ENCODE measurements at places on chromosomes 11 and 22.

DNA sequence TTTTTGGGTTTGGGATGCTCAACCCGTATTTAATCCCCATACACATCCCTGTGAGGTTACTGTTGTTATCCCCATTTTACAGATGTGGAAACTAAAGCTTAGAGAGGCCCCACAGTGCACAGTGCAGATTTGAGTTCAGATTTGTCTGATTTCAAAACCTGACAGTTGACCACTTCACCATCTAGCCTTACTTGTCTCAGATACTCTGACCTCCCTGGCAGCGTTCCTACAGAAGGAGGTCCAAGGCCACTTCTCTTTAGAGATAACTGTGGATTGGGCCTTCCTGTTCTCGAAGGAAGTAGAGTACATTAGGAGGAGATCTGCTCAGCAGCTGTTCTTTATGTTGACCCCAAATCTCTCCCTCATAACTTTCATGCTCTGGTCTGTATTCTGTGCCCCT lies 46.7 kb upstream of the CTTN start:
- no peak for DNase-seq

DNA sequence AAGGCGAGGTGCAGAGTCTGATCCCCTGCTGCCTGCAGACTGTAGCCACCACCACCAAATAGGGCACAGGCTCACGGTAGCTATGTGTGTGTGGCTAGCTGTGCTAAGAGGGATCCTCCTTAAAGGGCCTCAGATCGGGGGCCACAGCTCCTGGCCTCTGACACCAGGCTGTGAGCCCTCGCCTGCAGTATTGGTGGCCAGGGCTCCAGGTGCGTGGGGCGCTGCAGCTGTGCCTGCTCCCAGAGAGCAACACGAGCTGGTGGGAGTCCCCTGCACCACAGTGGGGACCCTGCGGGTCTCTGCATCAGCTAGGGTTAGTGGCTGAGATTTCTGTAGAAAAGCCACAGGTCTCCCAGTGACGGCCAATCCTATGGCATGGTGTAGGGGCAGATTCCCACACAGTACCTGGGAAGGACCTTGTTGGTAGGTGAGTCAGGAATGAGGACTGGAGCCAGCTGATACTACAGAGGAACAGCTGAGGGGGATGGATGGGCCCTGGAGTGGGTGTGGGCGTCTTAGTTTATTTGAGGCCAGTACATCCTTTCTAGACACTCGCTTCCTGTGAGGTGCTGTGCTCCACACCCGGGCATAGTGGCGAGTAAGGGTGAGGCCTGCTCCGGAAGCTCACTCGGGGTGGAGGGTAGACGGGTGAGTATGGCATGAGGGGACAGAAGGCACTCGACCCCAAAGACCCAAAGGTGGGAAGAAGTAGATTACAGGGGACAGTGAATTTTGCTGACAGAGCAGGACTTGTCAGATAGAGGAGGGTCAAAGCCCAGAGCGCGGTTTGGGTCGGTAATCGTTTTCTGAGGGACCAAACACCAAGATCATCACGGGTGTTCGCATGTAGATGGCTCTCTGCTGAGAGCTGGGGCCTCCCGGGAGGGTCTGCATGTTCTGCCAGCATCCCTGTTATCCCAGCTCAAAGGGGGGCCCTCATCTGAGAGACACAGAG lies 212.5 kb downstream of the TBC1D22A start:
- DNase-seq: no peak

DNA sequence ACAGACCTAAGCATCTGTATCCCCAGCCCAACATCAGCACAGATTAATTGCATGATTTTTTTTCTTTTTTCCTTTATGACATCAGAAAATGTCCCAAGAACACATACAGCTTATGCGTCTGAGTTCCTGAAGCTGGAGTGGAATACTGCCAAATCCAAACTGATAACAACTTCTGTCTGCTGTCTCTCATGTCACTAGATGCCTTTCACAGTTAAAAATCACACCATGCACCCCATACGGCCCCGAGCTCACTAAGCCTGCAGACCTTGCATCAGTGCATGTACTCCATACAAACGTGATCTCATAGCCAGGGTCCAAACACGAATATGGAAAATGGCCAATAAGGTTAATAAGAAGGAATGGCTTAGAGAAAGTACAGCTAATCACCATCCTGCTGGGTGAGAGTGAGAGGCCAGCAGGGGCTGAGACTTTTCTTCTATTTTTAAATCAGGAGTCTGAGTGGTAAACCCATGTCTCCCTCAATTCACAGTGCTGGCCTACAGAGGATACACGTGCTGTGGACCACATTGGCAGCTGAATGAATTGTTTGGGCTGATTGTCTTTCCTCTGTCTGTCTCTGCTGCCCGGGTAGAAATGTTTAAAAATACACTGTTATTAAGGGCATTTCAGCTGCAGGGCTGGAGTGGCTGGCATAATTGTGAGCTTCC lies 350.6 kb upstream of the RAG2 start:
- DNase-seq: no peak

DNA sequence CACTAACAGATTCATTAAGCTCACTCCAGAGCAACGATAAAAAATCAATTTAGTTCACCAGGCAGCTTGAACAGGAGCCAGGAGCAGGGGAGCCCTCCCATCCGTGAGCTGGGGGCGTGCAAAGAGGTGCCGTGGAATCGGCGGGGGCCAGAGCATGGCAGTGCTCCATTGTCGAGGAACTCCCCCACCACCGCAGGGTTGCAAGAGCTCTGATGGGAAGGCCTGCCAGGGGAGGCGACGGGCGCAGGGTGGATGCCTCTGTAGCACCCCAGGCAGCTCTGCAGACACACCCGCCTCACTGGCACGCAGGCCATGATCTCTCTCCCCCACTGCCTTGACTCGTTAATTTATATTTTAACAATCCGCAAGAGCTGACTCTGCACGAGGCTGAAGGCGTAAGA lies 433.2 kb downstream of the MIAT start:
- DNase-seq: no peak

DNA sequence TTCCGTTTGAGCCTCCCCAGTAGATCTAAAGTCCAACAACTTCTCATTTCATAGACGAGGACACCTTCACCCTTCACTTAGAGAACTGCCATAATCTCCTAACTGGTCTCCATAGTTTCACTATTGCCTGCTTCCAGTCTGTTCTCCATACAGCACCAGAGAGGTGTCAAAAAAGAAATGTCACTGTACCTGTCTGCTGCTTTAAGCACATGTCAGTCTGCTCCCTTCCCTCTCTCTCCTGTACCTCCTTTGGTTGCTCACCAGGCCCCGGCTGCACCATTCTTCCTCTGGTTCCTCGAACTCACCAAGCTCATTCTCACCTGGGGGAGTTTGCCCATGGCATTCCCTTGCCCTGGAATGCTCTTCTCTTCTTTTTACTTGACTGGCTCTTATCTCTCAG lies 75.8 kb downstream of the NAV2 start:
- no peak for DNase-seq

- no peak for DNase-seq
Observed at GRCh38 chr22:37160027-37160426, 10.3 kb upstream of the IL2RB start.

DNA sequence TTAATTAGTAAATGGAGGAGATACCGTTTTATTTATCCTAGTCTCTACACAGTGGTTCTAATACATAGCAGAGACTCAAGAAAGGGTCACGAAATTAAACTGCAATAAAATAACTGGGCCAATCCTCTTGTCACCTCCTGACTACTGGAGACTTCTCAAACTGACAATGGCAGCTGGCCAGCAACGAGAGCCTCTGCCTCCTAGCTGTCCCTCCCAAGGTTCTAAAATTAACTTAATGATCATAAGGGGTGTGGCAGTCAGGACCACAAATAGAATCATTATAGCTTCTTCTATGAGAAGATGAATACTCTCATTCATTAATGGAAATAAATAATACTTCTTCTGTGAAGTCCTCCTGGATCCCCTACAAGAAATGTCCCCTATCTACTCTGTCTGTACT lies 63.8 kb upstream of the APOA1 start:
- DNase-seq: peak; percentile 63

DNA sequence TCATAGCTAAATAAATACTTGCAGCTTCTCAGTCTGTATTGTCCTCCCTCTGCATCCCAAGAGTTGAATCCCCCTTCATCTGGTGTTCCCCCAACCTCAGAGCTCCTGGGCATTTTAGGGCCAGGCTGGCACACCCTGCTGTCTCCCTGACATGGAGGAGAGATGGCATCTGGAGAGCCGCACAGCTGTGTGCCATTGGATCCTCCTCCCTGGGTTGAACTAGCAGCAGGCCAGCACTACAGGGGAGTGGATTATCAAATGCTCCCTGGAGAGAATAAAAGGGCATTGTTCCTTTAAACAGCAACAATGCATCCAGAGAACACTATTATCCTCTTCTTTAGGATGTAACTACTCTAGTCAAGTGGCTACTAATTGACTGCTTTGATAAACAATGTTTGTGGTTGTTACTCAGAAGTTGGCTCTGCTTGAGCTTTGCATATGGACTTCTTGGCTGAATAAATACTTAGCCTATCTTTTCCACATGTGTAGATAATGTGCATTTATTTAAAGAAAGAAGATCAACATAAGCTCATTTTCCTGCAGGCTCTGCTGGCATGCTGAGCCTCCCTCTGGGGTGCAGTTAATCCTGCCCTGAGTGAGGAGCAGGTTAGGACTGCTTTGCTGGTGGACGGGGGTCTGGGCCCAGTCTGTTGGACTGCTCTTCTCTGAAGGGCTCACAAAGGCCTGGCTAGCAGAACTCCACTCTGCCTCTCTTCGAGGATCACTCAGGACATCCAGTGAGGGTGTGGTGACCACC lies 897.2 kb downstream of the TBC1D22A start:
- no peak for DNase-seq

DNA sequence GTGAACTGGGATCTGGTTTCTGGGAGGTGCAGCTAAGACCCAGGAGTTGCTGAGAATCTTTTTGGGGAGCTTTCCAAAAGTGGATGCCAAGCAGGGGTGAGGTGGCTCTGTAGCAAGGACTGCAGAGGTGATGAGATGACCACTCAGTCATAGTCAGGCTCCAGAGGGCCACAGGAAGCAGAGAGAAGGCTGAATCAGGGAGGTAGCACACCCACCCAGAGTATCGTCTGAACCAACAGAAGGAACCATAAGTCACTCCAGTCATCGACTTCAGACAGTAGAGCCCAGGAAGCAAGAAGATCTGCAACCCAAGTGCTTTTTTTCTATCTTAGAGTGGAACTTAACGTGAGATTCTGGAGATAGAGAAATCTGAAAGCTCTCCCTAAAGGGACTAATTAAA lies 335.7 kb upstream of the MPPED2 start:
- no peak for DNase-seq

GRCh38 chr11:30683176-30683575 lies 97.0 kb upstream of the MPPED2 start:
- DNase-seq: no peak

- DNase-seq: no peak
Observed at GRCh38 chr11:17543574-17544180, 539 bp downstream of the USH1C start.

- no peak for DNase-seq
Observed at GRCh38 chr11:71485466-71485865, 32.5 kb downstream of the NADSYN1 start.

DNA sequence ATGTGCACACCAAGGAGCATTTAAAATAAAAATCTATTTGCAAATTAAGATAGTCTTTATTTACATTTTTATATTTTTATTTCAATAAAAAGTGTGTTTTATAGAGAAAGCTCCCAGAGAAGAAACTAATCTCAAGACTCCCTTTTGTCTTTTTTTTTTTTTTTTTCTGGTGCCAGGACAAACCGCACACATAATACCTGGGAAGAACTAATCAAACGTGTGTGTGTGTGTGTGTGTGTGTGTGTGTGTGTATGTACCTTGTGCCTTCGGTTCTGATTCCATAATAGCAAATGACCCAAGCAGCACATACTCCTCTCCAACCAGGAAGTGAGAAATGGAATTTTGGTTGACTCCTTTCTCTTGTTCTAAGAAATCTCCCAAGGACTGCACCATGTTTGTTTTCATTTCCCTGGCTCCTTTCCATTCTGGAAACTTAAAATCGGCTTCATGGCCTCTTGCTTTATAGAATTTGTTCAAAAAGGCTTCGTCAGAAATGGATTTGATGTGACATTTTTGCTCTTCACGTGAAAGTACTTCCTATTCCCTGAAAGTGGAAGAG lies 65.3 kb downstream of the ST3GAL4 start:
- no peak for DNase-seq

DNA sequence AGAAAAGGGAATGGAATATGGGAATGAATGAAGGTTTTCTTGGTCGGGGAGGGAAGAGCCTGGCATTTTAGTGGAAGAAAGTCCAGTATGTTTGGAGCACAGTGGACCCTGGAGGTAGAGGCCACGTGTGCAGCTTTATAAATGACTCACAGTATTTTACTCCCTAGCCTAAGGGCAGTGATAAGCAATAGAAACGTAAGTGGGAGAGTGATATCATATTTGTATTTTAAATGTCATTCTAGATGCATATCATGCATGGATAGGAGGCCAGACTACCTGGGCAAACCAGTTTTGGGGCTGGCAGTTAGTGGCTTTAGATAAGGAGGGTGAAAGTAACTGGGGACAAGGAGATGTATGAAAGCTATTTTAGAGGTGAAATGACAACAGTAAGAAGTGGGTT lies 174.1 kb downstream of the ARHGAP42 start:
- peak; percentile 36 for DNase-seq

DNA sequence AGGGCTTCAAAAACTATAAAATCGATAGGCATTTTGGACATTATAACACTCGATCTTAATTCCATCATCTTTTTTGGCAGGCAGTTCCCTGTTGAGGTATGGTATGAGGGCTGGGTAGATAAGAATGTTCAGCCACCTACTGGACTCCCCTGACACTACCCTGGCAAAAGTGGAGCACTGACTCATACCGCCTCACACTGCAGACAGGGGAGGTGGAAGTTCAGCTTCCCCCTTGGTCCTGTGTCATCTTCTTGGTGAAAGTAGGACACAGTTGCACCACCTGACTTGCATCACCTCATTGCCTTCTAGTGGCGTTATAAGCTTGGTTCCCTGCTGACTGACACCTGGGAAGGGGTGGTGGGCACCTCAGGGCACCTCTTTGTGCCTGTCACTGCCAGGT lies 30.4 kb downstream of the PAAF1 start:
- DNase-seq: peak; percentile 71

DNA sequence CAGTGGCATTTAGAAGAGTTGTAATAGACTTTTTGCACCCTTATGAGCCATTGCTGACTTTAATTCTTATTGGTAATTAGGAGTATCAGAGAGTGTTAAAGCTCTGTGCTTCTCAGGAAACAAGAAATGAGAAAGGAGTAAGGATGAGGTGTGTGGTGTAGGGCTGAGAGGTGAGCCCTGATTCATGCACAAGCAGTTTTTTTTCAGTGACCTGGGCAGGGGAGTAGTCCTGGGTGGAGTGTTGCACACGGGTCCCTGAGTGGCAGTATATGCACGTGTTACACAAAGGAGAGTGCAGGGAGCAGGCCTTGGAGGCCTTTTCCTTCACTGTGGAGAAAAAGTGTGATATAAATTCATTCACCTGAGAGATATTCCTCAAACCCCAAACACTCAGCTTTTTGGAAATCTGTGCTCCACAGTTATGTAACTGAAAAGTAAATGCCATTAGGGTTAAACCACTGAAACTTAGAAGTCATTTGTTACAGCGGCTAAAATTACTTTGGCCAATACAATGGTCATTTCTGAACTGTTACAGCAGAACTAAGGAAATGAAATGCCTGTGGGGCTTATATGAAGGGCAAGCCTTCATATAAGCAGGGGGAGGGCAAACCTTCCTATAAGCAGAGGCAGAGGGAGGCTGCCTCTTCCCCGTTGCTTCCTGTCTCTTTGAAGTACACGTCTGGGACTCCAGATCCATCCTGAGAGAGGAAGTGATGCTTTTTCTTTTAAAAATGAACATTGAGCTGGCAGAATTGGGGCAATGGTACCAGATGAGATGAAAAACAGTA lies 62.6 kb upstream of the OLFML1 start:
- DNase-seq: no peak

Measured in hematopoietic multipotent progenitor cell treated with erythropoietin and hydrocortisone succinate and interleukin-3 and kit ligand, for 8 days (in vitro differentiated cells).